Heart left ventricle (tissue), 16 donors: ENCODE measurements at places on chromosomes 16 and 17. TPM values are rescaled to one million over a fixed set of nuclear protein-coding genes. Genes with fewer than 3 reads are reported as not detected.

DNA sequence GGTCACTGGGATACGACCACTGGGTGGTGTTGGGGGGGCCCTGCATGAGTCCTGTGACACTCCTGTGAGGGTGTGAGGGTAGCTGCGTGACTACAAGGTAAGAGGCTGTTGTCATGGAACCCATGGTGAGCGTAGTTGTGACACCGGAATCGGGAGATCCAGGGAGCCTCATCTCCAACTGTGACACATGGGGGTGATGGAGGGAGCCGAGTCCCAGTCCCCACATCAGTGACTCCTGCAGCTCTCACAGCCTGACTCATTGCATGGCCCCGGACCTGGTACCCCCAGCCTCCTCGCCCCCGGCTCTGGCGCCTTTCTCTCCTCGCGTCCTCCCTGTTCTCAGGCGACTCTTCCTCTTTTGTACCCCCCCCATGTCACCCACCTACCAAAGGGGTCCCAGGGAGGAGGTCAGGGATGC lies 14.2 kb downstream of the CDH16 start:
- DNase-seq: no peak

DNA sequence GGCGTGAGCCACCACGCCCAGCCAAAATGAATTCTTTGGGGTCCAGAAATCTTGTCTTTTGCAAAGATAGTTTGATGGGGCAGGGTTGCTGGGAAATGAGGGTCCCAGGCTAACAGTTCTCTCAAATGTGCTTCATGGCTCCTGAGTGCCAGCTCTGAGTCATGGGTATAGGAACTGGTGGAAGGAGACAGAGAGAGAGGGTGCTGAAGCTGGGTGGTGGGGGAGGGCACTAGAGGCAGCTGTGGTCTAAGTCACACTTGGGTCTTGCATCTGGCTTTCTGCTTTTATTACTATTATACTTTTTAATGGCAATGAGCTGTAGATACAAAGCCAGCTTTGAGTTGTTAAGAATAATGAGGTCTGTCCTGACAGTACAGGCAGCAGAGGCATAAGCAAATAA lies 54.6 kb downstream of the PRKCA start:
- no peak for DNase-seq

DNA sequence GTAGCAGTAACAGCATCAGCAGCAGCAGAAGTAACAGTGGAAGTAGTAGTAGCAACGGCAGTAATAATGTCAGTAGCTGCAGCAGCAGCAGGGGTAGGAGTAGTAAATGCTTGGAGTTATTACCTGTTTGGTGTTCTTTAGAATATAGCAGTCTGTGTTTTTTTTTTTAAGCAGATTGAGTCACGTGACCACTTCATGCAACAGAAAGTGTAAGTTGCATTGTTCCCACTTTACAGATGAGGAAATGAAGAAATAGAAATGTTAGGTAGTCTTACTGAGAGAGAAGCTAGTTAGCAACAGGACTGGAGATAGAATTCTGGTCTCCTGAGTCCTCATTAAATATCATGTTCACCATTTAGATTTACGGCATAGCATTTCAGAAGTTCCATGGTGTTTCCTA lies 358.2 kb downstream of the HAPSTR1 start:
- no peak for DNase-seq

GRCh38 chr16:81711657-81712319 lies 67.3 kb upstream of the PLCG2 start:
- no peak for DNase-seq

- no peak for DNase-seq
Measured at GRCh38 chr16:1825864-1826690, 548 bp downstream of the HAGH start.

DNA sequence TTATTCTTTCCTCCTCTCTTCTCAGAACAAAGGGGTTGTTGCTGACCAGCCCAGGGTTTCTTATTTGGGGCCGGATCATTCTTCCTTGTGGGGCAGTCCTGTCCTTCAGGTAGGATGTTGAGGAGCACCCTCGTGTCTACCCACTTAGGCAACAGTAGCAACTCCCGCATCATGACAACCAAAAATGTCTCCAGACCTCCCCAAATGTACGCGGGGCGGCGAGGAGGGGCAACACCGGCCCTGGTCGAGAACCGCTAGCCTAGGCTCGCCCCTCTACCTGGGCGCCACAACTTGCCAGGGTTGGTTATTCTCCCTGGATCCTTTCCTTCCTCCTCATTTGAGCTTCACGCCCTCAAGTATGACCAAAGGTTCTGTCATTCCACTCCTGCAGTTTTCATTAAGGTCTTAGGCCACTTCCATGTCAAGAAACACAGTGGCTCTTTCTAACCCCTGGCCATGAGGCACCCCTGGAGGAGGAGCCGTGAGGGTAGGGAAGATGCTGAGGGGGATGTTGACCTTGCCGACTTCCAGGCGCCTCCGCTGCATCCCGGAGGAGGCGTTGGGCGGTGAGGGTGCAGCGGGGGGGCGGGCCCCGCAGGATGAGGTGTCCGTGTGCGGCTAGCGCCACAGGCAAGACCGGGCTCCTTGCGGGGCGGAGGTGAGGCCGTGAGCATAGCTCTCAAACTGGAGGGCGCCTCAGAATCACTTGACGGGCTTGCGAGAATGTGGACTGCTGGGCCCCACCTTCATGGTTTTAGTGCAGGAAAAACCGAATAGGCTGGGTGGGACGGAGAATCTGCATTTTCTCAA lies 712 bp upstream of the SPECC1 start:
- peak; percentile 30 for DNase-seq

DNA sequence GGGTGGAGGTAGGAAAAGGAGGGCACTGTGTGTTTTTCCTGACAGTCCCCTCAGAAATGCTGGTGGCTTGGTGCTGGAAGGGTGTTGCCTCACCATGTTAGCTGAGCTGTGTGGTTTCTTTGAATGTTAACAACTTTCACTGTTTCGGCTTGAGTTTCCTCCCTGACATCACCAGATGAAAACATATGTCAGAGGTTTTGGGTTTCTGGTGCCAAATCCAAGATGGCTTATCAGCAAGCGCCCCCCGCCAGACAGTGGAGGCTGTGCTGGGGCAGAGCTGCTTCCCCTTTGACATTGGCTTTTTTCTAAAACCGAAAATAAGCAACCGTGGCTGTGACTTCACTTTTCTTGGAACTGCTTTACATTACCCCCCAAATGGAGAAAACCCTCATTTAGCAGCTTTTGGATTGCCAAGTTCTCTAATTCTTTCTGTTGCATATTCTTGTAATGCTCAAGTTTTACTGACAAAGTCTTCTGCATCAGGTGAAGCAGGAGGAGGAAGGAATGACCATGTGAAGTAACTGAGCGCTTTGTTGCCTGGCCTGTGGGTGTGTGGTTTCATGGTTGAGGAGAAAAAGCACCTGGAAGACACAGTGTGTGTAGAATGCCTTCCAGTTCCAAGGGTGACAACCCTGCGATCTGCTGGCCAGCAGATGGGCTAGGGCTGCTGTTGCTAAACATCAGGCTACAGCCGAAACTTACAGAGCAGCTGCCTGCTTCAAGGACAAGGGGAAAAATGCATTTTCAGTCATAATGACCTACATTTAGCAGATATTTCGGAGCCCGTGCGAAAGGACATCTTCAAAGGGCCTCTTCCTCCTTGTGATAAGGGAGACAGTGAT lies 9.7 kb downstream of the RMI2 start:
- no peak for DNase-seq

DNA sequence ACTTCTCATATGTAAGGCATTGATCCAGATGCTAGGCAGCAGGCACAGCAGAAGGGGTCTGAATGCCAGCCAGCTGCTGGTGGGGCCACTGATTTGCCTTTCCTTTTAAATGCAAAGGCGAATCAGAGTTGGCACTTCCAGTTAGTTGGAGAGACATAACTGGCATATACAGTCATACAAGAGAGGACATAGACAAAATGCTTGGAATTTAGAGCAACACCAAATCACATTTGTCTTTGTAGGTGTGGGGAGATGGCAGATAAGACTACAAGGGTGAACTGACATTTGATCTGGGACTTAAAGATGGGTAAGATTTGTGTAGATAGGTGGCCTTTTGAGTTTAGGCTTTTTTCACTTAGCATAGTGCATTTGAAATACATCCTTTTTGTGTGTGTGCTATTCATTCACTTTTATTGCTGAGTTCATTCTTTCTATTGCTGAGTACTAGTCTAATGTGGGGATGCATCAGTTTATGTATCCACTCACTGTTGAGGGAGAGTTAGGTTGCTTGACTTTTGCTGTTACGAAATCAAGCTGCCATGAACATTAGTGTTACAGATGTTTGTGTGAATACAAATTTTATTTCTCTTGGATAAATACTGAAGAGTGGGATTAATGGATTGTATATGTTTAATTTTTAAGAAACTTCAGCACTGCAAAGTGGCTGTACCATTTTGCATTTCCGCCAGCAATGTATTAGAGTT lies 74.1 kb downstream of the SPECC1 start:
- no peak for DNase-seq

GRCh38 chr17:40622509-40622928 lies 25.1 kb downstream of the SMARCE1 start:
- DNase-seq: no peak

DNA sequence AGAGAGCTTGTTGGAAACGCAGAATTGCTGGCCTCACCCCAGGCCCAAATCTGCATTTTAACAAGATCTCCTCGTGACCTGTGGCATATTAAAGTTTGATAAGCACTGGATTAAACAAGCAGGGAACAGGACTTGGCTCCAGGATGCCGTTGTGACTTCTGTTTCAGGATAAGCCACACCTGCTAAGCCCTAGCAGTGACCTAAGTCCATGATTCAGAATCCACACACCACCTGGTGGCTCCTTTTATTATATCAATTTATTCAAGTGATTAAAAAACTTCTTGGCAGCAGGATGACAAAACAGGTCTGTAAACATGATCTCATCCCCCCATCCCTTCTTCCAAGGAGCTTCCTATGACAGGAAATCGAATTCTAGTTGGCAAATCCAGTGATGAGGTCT lies 9.1 kb downstream of the NAGPA start:
- no peak for DNase-seq

DNA sequence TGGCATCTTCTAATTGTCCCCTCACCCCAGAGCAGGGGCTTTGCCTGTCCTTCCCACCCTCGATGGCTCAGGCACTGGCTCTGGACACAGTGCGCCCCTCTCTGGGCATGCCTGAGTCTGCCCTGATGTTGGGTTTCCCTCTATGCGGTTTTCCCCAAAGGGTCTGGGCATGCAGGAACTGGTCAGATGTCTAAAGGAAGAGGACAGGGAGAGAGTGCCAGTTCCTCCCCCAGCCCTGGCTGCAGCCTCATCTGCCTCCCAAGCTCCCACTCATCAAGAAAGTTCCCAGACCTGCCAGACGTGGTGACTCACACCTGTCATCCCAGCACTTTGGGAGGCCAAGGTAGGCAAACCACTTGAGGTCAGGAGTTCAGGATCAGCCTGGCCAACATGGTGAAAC lies 41.3 kb upstream of the PABPN1L start:
- no peak for DNase-seq

DNA sequence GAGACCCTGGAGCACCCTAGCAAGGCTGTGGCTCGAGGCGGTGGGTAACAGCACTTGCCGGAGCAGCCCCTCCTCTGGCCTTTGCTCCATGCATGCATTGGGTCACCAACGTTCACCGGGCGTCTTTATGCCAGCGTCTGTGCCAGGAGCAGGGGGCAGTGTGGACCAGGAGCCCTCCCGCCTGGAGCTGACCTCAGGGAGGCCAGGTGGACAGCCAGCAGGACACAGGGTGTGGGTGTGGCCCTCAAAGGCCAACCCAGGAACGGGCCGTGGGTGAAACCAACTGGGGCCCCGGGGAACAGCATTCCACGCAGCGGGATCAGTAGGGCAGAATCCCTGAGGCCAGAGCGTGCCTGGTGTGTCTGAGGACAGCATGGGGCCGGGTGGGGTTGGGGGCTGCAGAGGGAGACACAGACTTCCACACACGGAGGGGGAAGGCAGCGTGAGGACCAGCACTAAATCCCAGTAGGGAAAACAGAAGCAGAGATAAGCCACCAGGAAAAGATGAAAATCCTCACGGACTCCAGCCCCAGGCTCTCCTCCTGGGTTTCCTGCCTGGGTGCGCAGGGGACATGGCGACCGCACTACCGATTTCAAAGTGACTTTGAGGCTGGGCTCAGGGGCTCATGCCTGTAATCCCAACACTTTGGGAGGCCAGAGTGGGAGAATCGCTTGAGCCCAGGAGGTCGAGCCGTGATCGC lies 2.9 kb upstream of the CD7 start:
- DNase-seq: no peak

GRCh38 chr17:3998436-3998835 lies 34.2 kb upstream of the ATP2A3 start:
- DNase-seq: no peak

- no peak for DNase-seq
Measured at GRCh38 chr16:13307255-13307654, 405.9 kb downstream of the SHISA9 start.

KRT40 gene
- not detected for polyA plus RNA-seq

SNX20 gene
- 0.27 TPM for polyA plus RNA-seq

METRNL gene
- polyA plus RNA-seq: 59.4 TPM

CSF3 gene
- 0.14 TPM for polyA plus RNA-seq

EFNB3 gene
- 0.15 TPM for polyA plus RNA-seq

CNTNAP4 gene
- not detected for polyA plus RNA-seq

P2RX5 gene
- polyA plus RNA-seq: 108 TPM
